ENCODE measurements at places on chromosomes 4 and X. TPM values are rescaled to one million over a fixed set of nuclear protein-coding genes. Genes with fewer than 3 reads are reported as not detected.

EPHA5 gene
- polyA plus RNA-seq, result 0.01 TPM

GATA1 gene
- 0.07 TPM for polyA plus RNA-seq

F8A1 gene
- polyA plus RNA-seq, result 31.6 TPM

ZNF732 gene
- polyA plus RNA-seq, result 0.03 TPM

CLTRN gene
- polyA plus RNA-seq, result 1.6 TPM

SSX2 gene
- not detected for polyA plus RNA-seq

GPC4 gene
- 5.8 TPM for polyA plus RNA-seq

NPY1R gene
- 9.2 TPM for polyA plus RNA-seq

FGA gene
- polyA plus RNA-seq, result 0.34 TPM

RNF150 gene
- 0.82 TPM for polyA plus RNA-seq

RBMXL3 gene
- not detected for polyA plus RNA-seq

RAB40AL gene
- 0.12 TPM for polyA plus RNA-seq

MAGEA6 gene
- not detected for polyA plus RNA-seq

TMEM47 gene
- 10.5 TPM for polyA plus RNA-seq

GPRASP1 gene
- polyA plus RNA-seq, result 2.6 TPM

DMP1 gene
- not detected for polyA plus RNA-seq

SATL1 gene
- not detected for polyA plus RNA-seq

ANKRD50 gene
- 4.1 TPM for polyA plus RNA-seq

Measured in adipose tissue (tissue), 3 donors.